Jurkat, Clone E6-1 (cell line): ENCODE measurements at places on chromosomes 1 and 21.

DNA sequence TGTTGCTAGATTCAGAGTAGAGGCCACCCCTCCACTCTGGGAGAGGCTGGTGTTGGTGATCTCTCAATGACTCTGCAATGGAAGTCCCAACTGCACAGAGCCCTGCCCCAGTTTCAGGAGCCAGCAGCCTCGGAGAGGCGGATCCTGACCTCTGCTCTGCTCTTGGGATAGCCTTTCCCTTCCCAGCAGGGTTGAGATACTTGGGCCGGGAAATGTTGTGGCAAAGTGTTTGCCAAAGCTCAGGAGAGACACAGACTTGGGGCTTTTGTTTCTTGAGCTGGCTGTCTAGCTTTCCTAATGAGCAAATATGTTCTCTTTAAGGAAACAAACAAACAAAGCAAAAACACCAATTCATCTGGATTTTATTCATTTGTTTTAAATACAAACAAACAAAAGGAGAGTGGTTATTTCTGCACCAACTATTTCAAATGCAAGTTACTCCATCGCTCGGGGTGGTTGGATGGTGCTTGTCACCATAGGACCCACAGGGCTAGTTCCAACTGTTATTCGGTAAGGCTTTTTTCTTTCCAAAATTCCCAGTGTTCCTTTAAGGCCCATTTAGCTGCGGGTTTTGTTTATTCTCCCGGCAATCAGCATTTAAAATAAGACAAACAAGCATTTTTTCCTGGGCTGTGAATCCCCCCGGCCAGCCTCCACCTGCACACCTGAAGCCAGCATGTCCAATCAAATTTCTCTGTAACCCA is 193.9 kb upstream of the LMO4 start:
- no peak for DNase-seq

- no peak for DNase-seq
These were observed 195.0 kb upstream of the RGS18 start for GRCh38 chr1:191963286-191963685.

GRCh38 chr1:160542303-160542945 is 19.4 kb upstream of the SLAMF6 start:
- DNase-seq = no peak

- DNase-seq = no peak
These were observed 27.8 kb downstream of the COL18A1 start for GRCh38 chr21:45432575-45433255.

DNA sequence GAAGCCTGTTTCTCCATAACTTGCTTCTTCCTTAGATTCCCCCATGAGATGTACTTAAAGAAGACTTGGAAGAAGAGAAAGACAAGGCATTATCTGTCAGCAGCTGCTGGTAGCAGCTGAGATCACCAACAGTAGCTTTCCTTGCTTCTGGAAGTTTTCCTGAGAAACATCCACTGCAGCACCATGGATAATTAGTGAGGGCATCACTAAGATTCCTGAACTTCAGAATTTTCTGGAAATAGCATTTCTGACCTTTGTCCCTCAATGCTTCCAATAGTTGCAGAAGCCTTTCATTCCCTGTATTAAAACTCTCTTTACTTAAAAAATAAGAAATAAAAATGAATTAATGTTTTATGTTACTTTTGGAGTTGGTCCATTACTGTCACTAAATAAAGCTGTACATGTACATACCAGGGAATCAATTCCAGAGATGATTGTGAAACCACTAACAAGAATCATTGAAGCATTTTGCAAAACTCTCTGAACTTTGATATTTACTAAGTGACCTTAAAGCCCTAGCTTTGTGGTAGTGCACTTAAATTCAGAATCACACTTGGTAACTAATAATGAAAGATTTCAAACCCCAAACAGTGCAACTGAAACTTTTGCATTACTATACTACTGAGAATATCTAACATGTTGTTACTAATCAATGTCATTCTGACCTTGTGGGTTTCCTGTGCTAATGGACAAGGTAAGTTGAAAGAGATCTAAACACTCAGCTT is at the start of gene CFHR4:
Gene CFHR4, plus strand, starts transcription at position 538 of the 725 bp plus-strand sequence. Its CDS starts 99 bp downstream, at position 637.
- no peak for DNase-seq

DNA sequence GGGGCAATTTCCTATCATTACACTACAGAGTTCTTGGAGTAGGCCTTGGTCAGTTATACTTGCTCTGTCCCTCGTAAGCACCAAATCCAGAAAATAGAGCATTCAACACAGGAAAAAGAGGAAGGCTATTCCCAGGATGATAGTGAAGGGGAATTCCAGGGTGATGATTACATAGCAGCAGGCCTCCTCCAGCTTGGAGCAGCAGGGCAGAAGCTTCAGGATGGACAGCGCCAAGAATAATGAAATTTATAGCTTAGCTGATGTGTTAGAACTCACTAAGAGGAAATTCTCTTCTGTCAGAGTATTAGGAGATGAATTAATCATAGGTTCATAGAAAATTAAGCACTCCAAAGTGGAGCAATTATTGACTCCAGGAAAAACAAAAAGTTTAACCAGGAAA is 10.8 kb upstream of the SMAP2 start:
- DNase-seq = no peak

- DNase-seq = no peak
These were observed 156.2 kb downstream of the AKT3 start for GRCh38 chr1:243693800-243694199.

DNA sequence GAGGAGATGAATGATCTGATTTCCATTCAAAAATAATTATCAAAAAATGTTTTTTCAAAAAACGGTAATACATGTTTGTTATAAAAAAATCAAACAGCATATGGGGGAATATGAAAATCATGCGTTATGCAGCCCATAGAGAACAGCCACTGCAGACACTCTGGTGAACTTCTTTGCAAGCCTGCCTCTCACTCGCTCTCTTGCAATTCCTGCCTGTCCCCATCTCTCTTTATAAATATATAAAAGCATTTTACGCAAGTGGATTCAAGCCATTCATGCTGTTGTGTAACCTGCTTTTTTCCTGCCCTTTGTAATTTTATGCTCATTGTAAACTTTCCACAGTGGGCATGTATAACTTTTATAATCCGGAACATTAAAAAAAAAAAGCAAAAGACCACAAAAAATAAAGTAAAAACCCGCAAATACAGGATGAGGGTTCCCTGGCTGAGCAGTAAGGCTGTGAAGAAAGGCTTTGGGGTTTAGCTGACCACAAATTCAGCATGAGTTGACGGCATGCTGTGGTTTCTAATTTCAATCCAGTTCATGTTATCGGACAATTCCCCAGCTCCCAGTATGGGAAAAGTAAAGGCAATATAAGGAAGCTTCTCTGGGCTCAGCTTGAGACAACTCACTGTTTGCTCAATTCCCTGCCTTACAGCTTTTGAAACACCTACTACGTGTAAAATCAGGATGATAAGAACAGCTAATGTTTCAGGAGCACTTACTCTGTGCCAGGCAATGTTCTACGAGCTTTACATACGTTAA is 52.8 kb upstream of the ZBTB40 start:
- peak; percentile 88 for DNase-seq

DNA sequence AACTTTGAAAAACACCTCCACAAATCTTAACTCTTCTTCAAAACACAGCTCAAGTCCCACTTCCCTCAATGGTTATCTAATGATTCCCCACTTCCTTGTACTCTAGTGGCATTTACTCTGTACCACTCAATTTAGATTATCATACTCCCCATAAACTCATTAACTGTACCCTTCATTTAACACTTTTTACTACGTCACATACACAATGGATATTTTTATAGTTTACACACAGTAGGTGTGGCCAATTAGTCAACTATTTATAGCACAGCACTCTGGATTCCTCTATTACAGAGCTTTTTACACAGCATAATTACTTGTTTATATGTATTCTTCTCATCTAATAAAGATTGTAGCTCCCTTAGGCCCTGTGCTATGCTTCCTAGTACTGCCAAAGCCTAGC is 62.1 kb downstream of the FOXJ3 start:
- no peak for DNase-seq

DNA sequence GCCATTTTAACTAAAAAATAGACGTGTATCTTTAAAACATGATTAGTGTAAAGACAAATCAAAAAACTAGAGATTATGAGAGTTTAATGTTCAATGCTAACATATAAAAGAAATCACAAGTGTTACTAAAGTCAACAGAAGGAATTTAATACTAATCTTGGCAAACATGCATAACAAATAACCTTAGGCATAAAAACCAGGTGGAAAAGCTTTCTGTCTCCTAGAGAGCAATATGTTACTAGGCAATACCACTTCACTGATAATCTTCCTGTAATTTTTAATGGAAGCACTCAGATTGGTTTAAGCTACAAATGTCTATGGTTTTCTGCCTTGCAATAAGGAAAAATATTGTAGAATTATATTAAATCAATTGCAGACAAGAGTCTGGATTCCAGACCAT is 121.9 kb downstream of the NME7 start:
- DNase-seq = no peak

- no peak for DNase-seq
These were observed 4.5 kb downstream of the LEFTY2 start for GRCh38 chr1:225936523-225936922.

DNA sequence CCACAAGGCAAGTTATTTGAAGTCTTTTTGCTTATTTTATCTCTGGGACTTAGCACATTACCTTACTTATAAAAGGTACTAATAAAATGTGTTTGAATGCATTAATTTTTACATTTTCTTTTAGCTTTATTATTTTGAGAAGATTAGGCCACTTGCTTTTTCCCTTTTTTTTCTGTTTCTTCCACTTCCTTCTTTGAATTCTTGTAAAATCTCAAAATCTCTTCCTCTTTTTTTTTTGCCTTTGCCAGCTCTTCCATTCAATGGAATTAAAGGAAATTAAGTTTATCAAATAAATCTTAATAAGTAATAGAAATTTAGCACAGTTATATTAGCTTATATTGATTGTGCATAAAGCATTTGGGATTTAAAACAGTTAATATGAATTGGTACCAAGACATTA is 260.9 kb downstream of the SRGAP2C start:
- DNase-seq = no peak
